ENCODE measurements at places on chromosomes 3 and 15. TPM values are rescaled to one million over a fixed set of nuclear protein-coding genes. Genes with fewer than 3 reads are reported as not detected.

DNA sequence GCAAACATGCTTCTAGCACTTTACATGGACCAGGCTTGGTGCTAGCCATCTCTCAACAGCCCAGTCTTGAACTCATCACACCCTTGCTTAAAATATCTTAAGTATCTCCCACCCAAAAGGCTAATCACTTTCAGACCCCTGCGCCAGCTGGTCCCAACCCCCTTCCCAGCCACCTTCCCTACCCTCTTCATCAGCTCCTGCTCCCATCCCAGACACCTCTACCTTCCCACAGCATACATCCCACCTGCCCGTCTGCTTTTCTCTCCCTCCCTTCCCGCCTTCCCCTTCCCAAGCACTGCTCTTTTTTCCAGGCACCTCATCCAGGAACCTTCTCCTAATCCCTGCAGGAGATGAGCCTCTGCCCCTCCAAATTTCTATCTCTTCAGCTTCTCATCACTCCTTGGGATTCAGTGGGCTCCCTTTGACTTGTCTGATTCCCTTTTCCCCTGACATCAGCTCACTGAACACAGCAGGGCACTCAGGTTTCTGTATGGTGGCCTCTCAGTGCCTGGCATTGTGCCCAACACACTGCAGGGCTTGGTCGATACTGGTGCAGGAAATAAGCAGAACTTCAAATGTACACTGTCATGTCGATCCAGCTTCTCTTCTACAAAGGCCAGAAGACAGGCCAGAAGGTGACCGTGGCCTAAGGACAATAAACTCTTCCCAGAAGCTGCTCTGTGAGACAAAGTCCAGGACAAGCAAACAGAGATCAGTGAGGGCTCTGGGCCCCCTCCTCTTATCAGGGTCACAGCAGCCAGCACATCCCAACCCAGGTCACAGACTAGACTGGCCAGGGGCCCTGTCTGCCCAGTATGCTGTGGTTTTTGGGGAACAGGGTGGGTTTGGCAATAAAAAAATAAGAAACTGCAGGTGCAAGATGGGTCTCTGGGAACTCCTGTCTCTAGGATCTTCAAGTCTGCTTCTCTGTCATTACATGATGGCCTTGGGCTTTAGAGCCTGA lies 2.2 kb upstream of the ITIH1 start:
- peaks cover 3% of the 10 kb centered on the region for H3K4me1 ChIP-seq
- DNase-seq = no peak
- H3K36me3 ChIP-seq = no peaks in the 10 kb centered on the region
- no peaks in the 10 kb centered on the region for H3K27me3 ChIP-seq
- no peak overlapping the region for H3K4me3 ChIP-seq

DNA sequence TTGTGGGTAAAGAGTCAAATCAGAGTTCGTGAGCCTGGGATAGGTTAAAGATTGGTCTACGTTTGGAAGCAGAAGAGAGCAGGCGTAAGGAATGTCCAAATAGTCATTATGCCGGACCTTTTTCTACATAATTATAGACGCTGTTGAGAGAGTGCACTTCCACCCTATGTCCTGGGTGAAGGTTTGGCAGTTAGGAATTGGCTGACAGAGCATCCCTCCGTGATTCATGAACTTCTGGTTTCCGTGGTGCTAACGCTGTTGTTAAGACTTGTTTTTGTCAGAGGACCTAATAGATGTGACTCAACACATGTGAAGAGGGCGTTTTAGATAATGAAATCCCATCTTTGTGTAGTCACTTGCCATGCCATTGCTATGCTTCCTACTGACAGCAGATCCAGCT lies 1.1 kb downstream of the EAF1 start:
- H3K27ac ChIP-seq = peak overlapping the region; percentile 97
- H3K27me3 ChIP-seq = no peaks in the 10 kb centered on the region
- peak; percentile 50 for DNase-seq
- peaks cover 41% of the 10 kb centered on the region for H3K4me1 ChIP-seq
- peak overlapping the region; percentile 90 for H3K4me3 ChIP-seq

The ACTR8 gene
- 26.0 TPM for total RNA-seq

The BCL2A1 gene
- total RNA-seq = 82.2 TPM

DNA sequence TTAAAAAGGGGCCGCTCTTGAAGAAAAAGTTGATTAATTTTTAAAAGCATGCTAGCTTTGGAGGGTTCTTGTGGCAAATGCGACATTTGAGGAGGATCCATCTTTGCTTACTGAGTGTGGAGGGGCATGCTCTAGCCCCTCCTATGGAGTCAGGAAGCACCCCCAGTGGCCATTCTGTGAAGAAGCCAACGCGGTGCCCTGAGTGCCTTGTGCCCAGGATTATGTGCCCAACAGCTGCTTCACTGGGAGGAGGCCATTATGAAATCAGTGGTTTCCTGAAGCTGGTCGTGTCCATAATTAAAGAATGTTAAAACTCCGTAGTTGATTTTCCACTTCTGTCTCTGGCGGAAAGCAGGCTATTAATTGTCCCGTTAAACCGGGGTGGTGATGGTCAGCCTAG lies 69.1 kb upstream of the TNFAIP8L3 start:
- H3K27ac ChIP-seq = no peak overlapping the region
- H3K36me3 ChIP-seq = no peaks in the 10 kb centered on the region
- H3K27me3 ChIP-seq = peaks cover 21% of the 10 kb centered on the region
- peaks cover 9% of the 10 kb centered on the region for H3K4me1 ChIP-seq
- no peak overlapping the region for H3K4me3 ChIP-seq

The TGM4 gene
- total RNA-seq = not detected
